Non-pigmented ciliary epithelial cell (primary cell): ENCODE measurements at places on chromosomes 1 and 21.

DNA sequence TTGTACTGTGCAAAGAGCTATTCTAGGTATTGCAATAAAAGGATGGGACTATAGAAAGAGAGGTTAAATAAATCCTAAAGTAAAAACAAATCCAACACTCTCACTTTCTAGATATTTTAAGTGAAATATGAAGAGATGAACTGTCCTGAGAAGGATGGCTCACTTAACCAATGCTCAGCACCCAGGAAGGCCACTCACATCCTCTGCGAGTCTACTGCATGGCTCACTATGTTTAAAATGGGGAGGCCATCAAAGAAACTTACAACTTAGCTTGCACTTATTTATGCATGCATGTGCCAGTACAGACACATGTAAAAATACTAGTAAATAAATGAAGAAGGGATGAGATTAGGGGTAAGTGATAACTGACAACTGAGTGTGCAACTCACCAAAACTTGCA lies 37.5 kb downstream of the PLPPR5 start:
- no peak for DNase-seq

DNA sequence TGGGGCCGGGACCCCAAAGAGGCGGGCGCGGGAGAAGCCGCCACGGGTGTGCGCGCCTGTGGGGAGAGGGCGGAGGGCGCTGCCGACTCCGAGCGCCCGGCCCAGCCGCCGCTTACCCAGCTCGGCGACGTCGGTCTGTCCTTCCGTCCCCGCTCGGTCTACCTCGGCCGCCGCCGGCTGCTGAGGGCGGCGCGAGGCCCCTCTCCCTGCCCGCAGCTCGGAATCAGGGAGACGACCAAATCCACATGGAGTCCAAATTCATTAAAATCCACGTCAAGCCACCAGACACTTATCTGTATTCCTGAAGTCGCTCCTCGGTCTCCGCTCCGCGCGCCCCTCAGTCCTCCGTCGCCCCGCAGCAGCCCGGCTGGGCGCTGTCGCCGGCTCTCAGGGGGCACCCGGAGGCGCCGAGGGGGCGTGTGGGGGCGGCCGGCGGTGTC lies 637 bp downstream of the PLXNA2 start:
- DNase-seq = no peak

GRCh38 chr1:27513958-27514357 lies 24.0 kb upstream of the WASF2 start:
- no peak for DNase-seq

- no peak for DNase-seq
These were observed 115.6 kb upstream of the KIF26B start for GRCh38 chr1:245039196-245039595.

DNA sequence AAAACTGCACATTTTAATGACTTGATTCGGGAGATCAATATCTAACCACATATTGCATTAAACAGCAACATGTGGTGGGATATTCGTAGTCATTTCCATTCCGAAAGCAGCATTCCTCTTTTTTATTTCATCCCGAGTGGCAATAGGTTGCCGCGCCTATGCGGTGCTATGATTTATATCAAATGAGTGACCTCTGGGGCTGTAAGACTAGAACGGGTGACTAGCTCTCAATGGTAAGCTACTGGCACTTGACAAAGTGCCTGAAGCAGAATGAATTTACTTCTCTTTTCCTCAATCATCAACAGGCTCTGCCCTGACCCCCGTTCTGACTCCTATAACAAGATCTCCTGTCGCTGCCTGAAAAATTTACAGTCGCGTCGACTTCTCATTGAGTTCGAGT lies 162.3 kb downstream of the ZNF281 start:
- no peak for DNase-seq
